ENCODE measurements at places on chromosomes 1 and 21. TPM values are rescaled to one million over a fixed set of nuclear protein-coding genes. Genes with fewer than 3 reads are reported as not detected.

- no peak for DNase-seq
Measured at GRCh38 chr1:189103956-189104355, 1373.7 kb downstream of the BRINP3 start.

DNA sequence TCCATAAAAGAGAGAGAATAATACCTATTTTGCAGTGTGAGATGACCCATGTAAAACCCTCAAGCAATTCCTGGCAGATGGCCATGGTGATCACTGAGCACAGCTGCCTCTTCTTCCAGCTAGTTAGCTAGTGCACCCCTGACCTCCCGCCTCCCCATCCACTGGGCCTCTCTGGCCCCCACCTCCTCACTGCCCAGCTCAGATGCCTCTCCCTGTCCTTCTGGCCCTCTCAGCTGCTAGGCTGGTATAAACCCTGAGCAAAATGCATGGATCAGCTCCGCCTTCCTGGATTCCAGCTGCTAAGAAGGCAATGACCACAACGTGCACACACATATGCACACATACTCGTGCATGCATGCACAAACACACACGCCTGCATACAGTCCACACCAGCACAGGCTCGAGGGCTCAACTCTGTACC lies 117.2 kb downstream of the DMRTB1 start:
- no peak for DNase-seq

DNA sequence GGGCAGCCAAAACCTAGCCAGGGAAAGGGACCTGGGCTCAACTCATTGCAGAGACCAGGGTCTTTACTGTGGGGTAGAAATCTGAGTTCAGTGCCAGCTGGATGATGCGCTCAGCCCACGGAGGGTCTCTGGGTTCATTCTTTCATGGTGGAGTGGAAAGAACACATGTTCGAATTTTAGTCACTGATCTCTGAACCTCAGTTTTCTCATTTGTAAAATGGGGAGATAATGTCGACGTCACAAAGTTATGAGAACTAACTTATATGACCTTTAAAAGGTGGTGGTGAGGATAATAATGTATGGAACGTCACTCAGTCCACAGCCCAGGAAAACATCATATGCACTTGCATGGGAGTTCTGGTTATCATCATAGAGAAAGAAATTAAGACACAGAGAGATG lies 1.2 kb upstream of the TAL1 start:
- no peak for DNase-seq

The ANGPTL1 gene
- total RNA-seq, result not detected
